NB4 (cell line): ENCODE measurements at places on chromosomes 12 and 14.

- DNase-seq: peak; percentile 67
Measured at GRCh38 chr12:112170376-112170775, 45.0 kb downstream of the TRAFD1 start.

DNA sequence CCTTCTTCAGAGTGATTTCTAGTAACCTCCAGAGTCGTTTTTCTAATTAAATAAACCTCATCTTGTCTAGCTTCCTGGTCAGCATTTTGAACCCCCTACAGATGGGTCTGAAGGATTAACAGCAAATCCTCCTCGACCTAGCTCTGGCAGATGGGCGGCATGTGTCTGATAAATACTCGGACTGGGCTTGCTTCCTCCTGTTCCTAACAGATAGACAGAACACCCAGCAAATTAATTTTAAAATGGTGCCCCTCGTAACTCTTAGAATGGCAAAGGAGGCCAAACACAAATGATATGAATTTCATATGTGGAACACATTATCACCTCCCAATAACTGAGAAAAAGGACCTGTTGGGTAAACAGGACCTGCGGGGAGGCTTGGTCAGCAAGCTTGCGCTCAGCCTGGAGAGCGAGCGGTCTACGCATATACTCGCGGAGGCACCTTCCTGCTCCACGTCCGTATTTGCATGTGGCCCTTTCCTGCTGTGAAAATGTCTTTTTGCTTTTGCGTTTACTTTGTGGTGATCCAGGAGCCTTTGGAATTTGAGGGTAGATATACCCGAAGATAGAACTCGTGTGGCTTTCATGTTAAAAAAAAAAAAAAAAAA lies 79.6 kb downstream of the OTX2 start:
- no peak for DNase-seq

- no peak for DNase-seq
Measured at GRCh38 chr12:24198936-24199671, 249.6 kb upstream of the SOX5 start.

- peak; percentile 14 for DNase-seq
Measured at GRCh38 chr14:23300687-23301223, 1.9 kb downstream of the PPP1R3E start.

DNA sequence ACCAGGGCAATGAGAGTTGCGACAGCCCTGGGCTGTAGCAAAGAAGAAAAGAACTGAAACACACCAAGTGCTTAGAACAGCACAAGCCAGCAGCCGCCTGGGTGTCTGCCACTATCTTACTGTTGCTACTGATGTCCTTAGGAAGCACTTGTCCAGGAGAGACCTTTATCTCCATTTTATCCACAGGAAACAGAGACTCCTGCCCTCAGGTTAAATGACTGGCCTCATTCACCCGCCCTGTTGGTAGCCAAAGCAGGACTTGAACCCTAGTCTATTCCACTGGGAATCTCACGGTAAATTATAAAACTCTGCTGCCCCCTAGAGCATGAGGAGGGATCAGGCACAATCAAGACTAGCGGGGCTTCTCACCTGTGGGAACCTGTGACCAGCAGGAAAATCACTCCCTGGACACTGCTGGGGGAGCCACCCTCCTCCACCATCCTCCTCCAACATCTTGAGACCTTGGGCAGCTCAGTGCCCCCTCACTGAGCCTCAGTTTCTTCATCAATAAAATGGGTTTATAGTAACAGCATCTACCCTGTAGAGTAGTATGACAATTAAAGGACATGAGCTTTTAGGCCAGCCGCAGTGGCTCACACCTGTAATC lies 20.5 kb upstream of the TESC start:
- DNase-seq: peak; percentile 84

DNA sequence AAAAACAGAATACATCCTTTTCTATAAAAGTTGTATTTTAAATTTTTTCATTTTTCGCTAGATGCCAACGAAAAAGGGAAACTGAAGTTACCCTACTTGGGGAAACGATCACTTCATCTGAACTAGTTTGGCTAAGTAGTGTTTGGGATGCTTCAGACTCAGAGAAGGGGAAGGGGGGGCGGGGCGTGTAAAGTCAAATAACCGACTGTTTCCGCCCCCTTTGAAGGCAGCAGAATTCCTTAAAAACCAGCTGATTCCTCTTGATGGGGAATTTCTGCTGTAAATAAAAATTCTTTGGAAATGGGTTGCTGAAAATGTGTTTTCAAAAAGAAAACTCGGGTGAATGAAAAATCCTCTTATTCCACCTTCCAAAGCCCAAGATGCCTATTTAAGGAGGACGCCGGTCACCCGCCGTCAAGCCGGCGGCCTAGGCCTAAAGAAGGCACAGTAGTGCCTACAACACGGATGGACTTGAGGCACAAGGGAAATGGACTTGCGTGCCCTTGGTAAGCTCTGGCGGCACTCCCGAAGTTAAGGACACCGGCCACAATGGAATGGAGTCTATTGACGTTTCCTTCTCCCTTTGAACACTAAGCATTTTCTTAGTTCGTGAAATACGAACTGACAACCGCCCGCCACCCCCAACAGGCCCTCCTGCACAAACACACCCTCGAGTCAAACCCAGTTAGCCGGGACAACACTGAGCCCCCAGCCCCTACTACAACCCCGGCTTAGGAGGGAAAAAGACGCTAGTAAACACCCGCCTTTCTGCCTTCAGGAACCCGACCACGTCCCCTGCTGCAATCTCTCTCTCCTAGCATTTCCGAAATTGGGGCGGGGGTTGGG lies 1.9 kb downstream of the ATXN2 start:
- DNase-seq: peak; percentile 89

DNA sequence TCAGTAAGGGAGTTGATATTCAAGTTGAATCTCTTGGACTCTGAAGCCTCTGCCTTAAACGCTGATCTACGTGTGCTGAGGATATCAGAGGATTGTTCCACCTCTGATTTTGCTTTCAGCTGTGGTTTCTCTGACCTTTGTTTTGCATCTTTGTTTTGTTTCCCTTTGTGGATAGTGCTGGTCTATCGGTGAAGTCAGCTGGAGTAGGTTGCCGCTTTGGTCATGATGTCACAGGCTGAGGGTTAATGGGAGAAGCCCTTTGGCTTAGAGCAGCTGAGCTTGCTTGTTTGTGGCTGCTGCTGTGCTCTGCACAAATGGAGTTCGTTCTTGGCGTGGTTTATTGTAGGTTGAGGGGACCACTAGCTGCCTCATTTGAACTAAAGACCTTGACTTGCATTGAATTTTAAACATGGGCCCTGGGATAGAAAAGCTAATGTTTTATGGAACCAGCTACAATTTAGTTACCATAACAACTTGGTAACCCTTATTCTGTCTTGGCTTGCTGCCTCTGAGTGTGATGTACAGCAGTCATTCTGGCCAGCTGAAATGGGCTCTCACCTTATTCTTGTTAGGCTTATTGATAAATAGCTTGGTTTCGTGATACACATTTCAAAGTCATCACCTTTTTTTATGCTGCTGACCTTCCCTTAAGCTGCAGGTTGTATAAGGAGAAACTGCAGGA lies 284.5 kb upstream of the E2F7 start:
- no peak for DNase-seq

GRCh38 chr12:131000000-131000486 lies 46.3 kb downstream of the ADGRD1 start:
- DNase-seq: peak; percentile 38

- DNase-seq: no peak
Measured at GRCh38 chr12:46260913-46261476, 7.8 kb downstream of the SLC38A1 start.

- DNase-seq: peak; percentile 38
Measured at GRCh38 chr14:100049220-100049619, 16.0 kb upstream of the EVL start.

- DNase-seq: no peak
Measured at GRCh38 chr14:88563845-88564244, 1.0 kb downstream of the ZC3H14 start.

DNA sequence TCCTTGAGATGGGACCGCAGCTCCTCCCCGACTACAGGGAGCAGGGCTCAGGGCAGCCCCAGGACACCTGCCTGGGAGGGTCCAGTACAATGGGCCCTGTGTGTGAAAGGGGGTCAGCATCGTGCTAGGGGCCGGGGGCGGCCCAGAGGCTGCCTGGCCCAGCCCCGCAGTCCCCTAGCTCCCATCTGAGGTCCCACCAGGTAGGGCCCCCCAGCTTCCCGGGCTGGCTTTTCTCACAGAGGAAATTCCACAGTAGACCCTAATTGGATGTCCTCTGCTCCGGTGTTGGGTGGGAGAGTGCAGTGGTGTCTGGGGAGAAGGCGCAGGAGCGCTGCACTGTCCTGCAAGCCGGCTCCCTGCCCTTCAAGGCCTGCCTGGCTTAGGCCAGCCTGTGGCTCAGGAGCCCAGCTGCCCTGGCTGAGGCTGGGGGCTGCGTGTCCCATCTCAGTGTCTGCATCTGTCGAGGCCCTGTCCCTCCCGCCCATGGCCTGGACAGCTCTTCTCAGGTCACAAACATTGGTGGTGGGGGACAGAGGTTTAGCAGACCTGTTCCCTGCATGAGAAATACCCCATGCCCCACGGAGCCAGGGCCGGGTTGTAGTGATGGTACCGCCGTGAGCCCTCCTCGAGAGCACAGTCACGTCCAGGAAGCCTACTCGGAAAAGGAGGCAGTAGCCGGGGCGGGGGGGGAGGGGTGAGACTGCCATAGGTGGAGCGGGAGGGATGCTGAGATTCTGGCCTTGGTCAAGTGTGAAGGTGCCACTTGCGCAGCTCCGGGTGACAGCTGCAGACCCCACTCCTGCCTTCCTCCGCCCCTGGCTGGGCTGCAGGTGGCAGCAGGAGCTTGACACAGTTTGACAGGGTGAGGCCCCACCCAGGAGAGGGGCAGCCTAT lies 11.6 kb downstream of the HIP1R start:
- no peak for DNase-seq

- peak; percentile 54 for DNase-seq
Measured at GRCh38 chr14:22448905-22449599, 140.0 kb downstream of the DAD1 start.

DNA sequence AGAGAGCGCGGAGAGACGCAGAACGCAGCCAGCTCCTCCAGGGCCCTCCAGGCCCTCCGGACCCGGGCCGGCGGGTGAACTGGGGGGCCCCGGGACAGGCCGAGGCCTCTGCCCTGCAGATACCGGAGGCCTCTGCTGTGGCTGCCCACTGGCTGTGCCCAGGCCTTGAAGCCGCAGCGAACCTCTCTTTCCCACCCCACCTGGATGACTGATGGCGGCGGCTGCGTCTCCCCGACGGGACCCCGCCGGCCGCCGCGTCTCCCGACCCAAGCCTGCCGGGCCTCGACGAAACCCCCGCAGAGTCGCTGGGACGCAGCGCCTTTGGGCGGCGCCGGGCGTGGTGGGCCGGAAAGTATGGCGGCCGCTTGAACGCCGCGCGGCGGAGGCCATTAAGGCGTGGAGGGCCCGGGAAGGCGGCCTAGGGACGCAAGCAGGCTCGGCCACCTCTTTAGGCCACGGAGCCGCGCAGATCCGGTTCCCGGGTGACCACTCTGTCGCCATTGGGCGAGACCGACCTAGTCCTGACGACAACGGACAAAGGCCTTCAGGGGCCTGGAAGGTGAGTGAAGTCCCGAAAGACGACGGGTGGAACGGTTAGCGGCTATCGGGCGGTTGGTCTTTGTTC lies 8.4 kb upstream of the ERGIC2 start:
- no peak for DNase-seq

GRCh38 chr12:11580125-11580751 lies 69.2 kb upstream of the ETV6 start:
- DNase-seq: peak; percentile 89

- peak; percentile 63 for DNase-seq
Measured at GRCh38 chr12:13173012-13173932, 23.3 kb upstream of the EMP1 start.

DNA sequence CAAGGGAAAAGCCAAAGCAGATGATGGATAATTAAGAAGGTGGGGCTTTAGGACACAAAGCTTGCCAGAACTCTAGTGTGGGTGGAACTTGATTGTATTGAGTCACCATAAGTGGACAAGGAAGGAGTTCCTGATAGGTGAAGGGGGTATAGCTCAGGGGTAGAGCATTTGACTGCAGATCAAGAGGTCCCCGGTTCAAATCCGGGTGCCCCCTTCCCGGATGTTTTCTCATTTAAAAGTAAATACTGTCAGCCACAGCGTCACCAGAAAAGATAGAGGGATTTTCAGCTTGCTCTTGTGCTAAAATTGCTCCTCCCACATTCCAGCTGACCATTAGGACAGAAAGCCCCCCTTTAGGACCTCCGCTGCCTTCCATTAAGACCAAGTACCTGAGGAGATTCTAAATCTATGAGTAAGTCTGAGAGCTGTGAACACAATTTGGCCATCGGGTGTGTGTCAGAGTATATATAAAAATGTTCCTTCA lies 36.6 kb downstream of the DCAF4 start:
- peak; percentile 53 for DNase-seq

- DNase-seq: no peak
Measured at GRCh38 chr12:15756822-15757221, 32.4 kb downstream of the EPS8 start.

DNA sequence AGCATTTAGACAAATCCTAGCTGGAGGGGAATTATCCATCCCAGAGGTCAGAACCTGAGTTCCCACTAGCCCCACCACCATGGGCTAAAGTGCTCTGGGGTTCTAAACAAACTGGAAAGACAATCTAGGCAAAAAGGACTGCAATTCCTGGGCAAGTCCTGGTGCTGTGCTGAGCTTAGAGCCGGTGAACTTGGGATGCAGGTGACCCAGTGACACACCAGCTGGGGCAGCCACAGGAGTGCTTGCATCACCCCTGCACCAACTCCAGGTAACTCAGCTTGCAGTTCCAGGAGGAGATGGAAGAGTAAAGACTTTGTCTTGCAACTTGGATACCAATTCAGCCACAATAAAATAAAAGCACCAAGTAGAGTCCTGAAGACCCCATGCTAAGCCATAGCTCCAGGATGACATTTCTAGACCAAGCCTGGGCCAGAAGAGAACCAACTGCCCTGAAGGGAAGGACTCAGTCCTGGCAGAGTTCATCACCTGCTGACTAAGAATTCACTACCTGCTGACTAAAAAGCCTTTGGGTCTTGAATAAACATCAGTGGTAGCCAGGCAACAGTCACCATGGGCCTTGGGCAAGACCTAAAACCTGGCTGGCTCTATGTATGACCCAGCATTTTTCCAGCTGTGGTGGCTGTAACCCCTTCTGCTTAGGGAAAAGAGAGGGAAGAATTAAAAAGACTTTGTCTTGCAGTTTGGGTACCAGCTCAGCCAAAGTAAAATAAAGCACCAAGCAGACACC lies 223.4 kb upstream of the DIO2 start:
- DNase-seq: no peak

DNA sequence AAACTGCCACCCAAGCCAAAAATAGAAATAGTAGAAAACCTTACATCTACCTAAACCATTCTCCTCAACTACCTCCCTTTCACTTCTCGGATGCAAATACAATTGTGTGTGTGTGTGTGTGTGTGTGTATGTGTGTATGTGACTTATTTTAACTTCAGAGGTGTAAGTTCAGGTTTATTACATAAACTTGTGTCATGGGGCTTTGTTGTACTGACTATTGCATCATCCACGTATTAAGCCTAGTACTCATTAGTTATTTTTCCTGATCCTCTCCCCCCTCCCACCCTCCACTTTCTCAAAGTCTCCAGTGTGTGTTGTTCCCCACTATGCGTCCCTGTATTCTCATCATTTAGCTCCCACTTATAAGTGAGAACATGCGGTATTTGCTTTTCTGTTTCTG lies 592.5 kb upstream of the ATP2B1 start:
- no peak for DNase-seq
